Fibroblast of upper back skin (primary cell): ENCODE measurements at places on chromosomes 7 and 10.

- peak; percentile 39 for DNase-seq
Observed at GRCh38 chr10:132443983-132444876, 47.2 kb downstream of the PWWP2B start.

DNA sequence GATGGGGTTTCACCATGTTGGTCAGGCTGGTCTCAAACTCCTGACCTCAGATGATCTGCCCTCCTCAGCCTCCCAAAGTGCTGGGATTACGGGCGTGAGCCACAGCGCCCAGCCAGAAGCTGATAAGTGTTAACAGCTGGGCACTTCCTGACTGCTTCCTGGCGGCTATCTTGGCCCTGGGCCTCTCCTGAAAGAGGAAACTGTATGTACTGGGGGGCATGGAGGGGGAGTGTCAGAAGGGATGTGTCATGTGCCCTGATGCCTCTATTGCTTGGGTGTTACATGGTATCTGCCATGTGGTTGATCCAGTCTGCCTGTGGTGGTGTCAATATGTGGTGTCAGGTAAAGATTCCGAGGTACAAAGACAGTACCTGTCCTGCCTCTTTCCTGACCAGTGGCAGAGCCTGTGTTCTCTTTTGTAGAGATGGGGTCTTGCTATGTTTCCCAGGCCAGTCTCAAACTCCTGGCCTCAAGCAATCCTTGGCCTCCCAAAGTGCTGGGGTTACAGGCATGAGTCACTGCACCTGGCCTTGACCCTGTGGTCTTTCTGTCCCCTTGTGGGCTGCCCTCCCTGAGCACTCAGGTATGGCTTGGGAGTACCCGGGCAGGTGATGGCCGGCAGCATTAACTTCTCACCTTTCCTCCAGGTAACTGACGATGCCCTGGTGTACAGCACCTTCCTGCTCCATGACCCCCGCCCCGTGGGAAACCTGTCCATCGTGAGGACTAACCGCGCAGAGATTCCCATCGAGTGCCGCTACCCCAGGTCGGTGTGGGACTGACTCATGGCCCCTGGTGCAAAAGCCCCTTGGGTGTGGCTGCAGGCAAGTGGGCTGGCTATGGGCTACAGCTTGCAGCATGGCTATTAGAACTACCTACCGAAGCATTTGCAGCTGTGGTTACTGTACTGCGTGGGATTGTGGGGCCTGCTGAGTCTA is 4.4 kb downstream of the ZP3 start:
- DNase-seq: peak; percentile 51

DNA sequence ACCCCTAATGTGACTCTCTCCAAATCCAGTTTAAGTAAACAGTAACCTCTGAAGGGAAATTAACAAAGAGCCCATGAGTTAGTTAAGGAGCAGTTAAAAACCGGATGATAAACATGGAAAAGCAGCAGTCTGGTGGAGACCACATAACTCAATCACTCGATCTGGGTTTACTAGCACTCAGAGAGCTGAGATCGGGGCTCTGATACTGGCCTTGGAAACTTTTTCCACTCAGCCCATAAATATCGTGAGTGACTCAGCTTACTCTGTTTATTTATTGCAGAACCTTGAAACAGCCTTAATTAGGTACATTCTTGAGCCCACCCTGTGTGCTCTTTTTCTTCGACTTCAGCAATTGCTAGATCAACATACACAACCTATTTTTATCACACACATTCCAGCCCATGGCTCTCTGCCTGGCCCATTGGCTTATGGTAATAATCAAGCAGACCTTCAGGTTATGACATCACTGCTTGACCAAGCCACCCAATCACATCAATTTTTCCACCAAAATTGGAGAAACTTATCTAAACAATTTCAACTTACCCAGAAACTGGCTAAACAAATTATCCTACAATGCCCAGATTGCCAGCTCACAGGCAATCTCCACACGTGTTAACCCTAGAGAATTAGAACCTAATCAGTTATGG is 82.2 kb upstream of the GPR22 start:
- DNase-seq: peak; percentile 73

GRCh38 chr10:79246209-79246581 is 101.1 kb upstream of the PPIF start:
- DNase-seq: no peak

DNA sequence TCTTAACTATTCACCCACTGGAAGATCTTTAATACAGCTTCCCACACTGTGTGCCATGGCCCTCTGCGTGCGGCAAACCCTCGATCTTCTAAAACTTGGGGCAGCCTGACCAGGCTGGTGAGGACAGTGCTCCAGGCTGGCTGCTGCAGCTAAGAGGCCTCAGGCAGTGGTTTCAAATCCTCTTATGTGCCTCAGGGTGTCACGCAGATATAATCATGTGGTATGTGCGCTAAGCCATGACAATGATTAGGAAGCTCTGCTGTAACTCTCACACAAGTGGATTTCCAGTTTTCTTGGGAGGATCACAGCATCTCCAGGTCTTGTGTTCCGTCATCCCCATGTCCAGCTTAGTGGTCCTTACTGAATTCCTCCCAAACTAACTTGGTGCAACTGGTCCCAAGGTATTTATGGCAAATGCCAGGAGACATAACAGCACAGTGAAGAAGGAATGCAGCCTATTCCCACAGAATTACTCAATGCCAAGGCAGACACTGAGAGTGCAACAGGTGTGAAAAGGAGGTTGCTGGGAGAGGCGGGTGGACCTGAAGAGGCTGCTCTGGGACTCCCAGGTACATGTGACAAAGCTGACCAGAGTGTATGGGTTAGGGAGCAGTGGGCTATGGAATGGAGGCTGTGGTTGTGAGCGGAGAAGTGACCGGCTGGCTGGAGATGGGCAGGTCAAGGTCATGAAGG is 2.3 kb downstream of the HPS1 start:
- DNase-seq: no peak

DNA sequence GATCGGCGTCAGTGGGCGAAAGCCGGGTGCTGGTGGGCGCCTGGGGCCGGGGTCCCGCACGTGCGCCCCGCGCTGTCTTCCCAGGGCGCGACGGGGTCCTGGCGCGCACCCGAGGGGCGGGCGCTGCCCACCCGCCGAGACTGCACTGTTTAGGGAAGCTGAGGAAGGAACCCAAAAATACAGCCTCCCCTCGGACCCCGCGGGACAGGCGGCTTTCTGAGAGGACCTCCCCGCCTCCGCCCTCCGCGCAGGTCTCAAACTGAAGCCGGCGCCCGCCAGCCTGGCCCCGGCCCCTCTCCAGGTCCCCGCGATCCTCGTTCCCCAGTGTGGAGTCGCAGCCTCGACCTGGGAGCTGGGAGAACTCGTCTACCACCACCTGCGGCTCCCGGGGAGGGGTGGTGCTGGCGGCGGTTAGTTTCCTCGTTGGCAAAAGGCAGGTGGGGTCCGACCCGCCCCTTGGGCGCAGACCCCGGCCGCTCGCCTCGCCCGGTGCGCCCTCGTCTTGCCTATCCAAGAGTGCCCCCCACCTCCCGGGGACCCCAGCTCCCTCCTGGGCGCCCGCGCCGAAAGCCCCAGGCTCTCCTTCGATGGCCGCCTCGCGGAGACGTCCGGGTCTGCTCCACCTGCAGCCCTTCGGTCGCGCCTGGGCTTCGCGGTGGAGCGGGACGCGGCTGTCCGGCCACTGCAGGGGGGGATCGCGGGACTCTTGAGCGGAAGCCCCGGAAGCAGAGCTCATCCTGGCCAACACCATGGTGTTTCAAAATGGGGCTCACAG is 1.1 kb downstream of the EGFR start:
- DNase-seq: no peak

DNA sequence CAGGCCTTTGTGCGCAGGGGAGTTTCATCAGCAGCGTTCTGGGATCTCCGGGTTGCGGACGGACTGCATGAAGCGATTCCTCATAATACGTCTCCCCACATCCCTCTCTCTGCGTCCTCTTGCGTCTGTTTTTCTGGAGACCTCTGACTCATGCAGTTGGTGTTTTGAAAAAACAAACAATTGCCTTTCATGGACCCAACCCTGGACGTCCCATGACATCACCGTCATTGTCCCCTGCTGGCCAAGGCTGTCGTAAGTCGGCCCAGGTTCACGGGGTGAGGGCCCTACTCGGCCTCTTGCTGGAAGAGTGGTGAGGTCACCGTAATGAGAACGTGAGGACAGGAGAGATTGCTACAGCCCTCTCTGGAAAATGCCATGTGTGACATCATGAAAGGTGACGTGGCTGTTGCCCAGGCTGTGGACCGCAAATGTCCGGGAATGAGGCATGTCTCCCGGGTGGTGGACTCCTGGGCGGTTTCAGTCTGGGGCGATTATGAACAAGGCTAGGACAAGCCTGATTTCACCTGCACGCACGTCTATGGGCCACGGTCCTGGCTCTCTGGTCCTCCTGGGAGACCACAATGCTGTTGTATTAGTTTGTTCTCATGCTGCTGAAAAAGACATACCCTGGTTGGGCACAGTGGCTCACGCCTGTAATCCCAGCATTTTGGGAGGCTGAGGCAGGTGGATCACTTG is 9.8 kb upstream of the MAFK start:
- DNase-seq: no peak

DNA sequence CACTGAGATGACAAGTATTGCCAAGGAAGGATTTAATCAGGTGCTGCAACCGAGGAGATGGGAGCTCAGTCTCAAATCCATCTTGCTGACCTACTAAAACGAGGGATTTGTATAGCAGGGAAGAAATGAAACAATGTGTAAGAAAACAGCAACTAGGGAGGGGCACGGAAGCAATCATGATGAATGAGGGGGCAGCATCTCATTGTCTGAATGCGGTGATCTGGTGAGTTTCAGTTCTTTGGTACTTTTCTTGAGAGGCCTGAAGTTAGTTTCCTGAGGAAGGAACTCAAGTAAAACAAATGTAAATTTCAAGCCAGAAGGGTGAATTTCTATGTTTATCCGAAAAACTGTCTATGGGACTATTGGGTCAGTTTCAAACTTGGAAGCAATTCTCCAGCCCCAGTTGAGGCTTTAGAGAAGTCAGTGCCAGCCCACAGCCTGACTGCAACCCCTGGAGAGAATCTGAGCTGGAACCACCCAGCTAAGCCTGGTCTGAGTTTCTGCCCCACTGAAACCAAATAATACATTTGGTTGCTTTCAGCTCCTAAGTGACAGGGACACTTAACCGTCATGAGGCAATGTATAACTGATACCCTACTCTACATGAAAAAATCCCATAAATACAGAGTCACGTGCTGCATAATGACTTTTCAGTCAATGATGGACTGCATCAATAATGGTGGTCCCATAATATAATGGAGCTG is 45.8 kb upstream of the TNS3 start:
- DNase-seq: no peak

DNA sequence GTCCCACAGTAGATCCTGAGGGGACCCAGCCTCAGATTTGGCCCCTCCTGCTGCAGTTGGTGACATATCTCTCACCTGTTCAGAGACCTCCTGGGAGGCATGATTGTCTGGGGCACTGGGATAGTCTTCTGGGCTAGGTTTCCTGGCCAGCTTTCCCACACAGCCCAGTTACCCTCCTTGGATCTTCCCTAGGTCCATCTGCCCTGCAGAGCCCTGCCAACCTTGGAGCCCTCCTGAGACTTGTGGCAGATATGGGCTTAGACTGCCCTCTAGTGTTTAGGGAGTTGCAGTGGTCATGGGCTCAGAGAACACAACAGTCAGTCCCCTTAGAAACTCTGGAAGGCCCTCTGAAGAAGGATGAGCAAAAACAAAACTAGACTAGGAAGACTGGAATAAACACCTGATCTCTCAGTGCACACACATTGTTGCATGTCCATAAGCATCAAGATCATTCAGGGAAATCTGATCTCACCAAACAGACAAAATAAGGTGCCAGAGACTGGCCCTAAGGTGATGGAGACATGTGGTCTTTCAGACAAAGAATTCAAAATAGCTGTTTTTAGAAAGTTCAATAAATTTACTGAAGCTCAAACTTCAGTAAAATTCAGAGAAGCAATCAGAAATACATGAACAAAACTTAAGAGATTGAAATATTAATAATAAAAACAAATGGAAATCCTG is 324.6 kb downstream of the ATRNL1 start:
- peak; percentile 57 for DNase-seq

- no peak for DNase-seq
Observed at GRCh38 chr7:138907850-138908249, 73.3 kb downstream of the KIAA1549 start.

- DNase-seq: peak; percentile 19
Observed at GRCh38 chr10:71725998-71726579, 6.5 kb upstream of the C10orf105 start.

GRCh38 chr7:8390262-8390626 is 43.2 kb upstream of the NXPH1 start:
- no peak for DNase-seq

GRCh38 chr7:159175792-159176191 is 31.1 kb upstream of the VIPR2 start:
- DNase-seq: no peak

GRCh38 chr10:133453516-133454203 is at the start of gene SCART1:
SCART1 (plus strand) TSS chr10:133453945; CDS start chr10:133453998, 53 bp downstream.
- DNase-seq: no peak

- no peak for DNase-seq
Observed at GRCh38 chr7:133330085-133330484, 77.2 kb downstream of the EXOC4 start.
